Myocyte (in vitro differentiated cells): ENCODE measurements at places on chromosomes 16 and 17.

DNA sequence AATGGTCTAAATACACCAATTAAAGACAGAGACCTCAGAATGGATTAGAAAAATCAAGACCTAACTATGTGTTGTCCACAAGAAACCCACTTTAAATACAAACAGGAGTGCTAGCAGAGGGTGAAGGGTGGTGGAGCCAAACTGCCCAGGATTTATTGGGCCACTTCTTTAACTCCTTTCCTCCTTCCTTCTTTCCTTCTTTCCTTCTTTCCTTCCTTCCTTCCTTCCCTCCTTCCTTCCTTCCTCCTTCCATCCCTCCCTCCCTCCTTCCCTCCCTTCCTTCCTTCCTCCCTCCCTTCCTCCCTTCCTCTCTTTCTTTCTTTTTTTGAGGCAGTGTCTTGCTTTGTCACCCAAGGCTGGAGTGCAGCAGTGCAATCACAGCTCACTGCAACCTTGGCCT is 34.3 kb upstream of the EMP2 start:
- DNase-seq = no peak

DNA sequence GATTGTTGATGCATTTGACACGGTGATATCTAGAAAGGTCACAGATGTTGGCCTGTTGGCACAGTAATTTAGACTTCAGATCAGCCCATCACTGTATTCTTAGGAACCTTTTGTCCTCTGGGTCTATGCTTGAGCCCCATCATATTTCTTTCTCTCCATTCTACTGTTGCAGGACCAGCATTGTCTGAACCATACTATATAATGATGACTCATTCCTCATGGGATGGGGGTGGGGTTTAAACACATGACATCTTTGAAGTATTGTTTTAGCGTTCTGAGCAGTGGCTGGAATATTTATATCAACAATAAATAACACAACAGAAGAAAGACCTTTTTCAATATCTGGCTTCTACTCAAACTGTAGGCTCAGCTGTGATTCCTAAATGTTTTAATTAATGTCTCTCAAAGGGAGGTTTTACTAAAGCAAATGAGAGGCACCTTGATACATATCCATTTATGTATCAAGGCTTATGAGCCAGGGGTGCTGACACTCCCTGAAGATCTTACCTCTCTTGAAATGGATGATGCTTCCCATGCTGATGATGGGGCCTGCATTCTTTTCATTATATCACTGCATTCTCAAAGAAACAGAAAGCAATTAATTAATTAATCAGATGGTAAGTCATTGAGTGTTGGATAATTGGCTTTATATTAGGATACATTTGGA is 379.0 kb upstream of the GOT2 start:
- DNase-seq = no peak

DNA sequence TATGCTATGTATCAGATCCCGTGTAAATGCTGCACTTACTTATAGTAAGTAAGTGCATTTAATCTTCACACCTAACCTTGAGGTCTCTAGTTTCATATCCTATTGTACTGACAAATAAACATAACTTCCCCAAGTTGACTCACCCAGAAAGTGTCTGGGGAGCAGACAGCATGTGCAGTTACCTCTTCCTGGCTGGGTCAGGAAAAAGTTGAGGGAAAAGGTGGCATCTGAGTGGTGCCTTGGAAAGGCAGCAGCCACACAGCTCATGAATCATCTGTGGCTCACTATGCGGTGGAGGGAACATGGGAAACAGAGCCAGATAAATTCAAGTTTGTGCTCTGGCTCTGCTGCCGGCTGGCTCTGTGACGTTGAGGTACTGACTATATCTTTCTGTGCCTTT is 382.0 kb upstream of the DYNLRB2 start:
- DNase-seq = peak; percentile 65

DNA sequence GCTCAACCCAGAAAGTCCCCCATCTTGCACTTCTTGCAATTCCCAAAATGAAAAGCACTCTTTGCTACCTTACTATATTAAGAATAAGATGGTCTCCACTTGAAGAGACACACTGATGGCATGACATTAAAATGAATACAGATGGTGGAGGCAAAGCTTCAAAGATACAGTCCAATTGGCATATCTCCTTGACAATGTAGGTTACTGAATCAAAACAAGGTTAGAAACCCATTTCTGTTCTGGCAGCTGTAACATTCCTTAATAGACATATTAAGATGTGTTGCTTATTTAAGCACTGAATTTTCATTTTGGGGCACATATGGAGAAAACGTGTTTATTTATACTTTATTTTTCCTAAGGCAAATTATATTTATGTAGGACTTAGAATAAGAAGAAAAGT is 1262.8 kb upstream of the CDH8 start:
- DNase-seq = no peak
